NCI-H82 (cell line): ENCODE measurements at places on chromosomes 4 and X.

GRCh38 chr4:120703908-120704307, 218.6 kb downstream of the PRDM5 start:
- DNase-seq, result peak; percentile 2

DNA sequence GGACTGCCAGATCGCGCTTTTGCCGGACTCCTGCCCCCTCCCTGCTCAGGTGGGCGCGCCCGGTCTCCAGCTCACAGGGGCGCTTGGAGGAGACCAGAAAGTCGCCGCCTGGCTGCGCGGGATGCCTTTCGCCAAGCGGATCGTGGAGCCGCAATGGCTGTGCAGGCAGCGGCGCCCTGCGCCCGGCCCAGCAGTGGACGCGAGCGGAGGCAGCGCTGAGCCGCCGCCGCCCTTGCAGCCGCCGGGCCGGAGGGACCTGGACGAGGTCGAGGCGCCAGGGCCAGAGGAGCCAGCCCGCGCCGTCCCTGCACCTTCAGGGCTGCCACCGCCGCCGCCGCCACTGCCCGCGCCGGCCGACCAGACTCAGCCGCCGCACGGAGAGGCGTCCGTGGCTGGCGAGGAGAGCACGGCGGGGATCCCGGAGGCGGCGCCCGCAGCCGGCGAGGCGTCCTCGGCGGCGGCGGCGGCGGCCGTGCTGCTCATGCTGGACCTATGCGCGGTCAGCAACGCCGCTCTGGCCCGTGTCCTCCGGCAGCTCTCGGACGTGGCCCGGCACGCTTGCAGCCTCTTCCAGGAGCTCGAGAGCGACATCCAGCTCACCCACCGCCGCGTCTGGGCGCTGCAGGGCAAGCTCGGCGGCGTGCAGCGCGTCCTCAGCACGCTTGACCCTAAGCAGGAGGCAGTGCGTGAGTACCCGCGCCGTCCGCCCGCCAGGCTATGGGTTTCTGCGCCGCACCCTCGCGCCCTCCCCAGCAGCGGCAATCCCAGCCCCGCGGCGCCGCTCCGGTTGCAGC, 834 bp downstream of the NHS start:
- peak; percentile 34 for DNase-seq

- DNase-seq, result no peak
Measured at GRCh38 chr4:69656653-69657158, 3.7 kb upstream of the UGT2A1 start.

DNA sequence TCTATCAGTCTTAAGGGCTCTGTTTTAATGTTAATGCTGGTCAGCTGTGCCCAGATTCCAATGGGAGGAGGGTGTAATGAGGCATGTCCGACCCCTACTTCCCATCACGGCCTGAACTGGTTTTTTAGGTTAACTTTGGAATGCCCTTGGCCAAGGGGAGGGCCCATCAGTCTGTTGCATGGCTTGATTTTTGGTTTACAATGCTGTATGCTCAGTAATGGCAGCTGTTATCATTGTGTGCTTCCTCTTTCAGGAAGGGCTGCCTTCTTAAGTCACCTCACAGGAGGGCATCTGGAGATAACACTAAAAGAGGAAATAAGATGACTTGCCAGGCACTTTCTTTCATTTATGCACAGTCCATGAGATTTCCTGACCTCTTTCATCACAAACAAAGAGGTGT, 36.3 kb downstream of the ATXN3L start:
- no peak for DNase-seq

- peak; percentile 46 for DNase-seq
Measured at GRCh38 chr4:3871181-3871852, 105.1 kb downstream of the ADRA2C start.

- no peak for DNase-seq
Measured at GRCh38 chr4:2356123-2357069, 62.0 kb downstream of the ZFYVE28 start.

GRCh38 chr4:160818571-160818970, 1345.2 kb downstream of the FSTL5 start:
- no peak for DNase-seq

DNA sequence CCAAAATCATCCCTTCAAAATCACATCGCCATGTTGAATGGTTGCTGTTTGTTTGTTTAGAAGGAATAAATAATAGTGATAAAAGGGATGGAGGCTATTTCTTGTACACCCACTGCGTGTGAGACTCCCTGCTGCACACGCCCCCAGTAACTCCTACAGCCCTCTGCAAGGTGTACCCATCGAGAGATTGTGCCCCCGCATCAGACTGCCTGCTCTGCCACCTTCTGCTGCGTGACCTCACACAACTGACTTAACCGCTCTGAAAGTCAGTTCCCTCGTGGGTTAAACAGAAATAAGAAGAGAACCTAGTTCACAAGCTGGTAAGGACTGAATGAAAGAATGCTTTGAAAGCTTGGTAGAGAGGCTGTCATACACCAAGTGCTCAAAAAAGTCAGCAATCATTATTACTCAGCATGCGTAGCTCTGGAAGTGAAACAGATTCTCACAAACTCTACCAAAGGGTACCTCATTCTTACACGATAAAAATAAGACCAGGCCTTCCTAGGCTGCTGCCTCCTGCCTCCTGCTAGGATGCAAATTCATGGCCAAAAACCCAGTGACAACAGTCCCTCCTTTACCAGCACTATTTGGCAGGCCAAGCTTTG, 147.1 kb downstream of the CPEB2 start:
- DNase-seq, result no peak

GRCh38 chrX:10709276-10709675, 88.9 kb upstream of the MID1 start:
- DNase-seq, result no peak

DNA sequence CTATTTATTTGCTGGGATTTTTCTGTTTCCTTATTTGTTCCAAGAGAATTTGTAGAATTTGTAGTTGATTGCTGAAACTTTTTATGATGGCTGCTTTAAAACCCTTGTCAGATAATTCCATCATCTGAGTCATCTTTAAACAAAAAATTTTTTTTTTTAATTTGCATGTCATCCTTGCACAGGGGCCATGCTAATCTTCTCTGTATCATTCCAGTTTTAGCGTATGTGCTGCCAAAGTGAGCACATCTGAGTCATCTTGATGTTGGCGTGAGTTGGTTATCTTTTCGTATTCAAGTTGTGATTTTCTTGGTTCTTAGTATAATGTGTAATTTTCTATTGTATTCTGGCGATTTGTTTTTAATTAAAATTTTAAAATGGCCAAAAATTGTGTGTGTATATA, 18.7 kb upstream of the ZNF157 start:
- no peak for DNase-seq

- no peak for DNase-seq
Measured at GRCh38 chr4:48051078-48051477, 34.5 kb downstream of the NIPAL1 start.

GRCh38 chrX:9403374-9403773, 61.5 kb upstream of the TBL1X start:
- DNase-seq, result no peak

DNA sequence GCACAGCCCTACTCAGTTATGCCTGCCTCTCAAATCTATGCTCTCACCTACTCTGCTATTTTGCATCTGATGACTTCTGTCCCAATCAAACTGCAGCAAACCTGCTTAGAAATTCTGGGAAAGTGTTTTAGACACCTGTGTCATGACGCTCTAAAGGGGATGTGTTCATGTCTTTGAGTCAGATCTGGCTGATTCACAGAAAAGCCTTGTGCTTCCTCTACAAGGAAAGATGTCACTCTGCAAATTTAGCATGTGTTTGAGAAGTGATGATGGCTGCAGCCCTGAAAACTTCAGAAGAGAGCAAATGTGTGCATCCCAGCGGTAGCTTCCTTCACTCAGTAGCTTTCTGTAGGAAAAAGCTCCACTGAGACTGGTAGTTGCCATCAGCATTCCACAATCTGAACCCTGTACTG, 235.4 kb downstream of the MGST2 start:
- DNase-seq, result no peak

DNA sequence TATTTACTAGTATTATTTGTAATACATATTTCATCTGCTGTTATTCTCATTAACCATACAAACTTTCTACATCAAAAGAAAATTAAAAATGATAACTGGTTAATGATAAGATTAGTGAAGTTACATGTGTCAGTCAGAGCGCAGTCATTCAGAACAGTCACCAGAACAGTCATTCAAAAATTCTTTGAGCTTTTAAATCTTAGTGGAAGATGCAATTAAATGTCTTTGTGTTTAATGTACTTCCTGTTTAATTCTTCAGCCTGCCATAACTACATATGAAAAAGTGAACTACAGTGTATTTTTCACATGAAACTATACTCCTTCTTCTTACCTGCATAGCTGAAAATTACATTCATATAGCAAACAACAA, 179.7 kb upstream of the NDST4 start:
- no peak for DNase-seq

DNA sequence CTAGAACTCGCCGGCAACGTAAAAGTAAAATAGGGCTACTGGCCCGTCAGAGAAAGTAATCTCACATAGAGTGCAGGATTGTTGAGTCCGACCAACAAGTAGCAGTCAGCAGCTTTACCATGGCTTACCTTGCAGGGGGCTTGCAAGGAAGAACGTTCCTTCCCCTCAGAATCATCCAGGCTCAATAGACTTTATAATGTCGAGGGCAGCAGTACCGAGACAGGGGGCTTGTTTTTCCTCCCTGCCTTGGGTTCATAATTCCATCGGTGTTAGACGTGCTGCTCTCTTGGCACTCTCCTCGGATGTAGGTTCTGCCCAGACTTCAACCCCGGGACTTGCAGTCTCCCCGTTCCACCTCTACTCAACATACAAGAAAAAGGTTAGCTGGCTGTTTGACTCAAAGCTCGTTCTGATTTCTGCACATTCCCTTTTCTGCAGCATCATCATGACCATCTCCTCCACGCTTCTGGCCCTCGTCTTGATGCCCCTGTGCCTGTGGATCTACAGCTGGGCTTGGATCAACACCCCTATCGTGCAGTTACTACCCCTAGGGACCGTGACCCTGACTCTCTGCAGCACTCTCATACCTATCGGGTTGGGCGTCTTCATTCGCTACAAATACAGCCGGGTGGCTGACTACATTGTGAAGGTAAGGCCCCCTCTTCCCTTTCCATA, 1.5 kb downstream of the SLC10A4 start:
- peak; percentile 51 for DNase-seq

DNA sequence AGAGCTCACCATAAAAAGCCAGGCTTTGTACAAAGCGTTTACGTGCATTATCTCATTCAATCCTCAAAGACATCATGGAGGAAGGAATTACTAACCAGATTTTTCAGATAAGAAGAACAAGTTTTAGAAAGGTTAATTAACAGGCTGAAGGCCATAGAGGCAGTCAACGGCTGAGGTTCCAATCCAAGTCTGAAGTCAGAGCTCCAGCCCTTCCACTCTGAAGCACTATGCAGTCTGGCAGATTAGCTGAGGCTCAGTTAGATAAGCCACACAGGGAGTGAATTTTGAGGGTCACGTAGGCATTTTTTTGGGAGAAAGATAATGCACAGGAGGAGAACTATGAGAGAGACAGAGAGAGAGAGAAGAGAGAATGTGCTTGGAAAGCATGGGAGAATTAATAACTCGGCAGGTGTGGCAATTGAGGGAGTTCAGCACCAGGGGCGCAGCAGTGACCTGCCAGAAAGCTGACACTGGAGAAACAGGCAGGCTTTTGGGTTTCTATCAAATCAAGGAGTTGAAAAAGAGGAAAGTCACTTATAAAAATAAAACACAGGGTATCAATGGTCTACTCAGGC, 116.5 kb upstream of the NAP1L5 start:
- DNase-seq, result no peak

DNA sequence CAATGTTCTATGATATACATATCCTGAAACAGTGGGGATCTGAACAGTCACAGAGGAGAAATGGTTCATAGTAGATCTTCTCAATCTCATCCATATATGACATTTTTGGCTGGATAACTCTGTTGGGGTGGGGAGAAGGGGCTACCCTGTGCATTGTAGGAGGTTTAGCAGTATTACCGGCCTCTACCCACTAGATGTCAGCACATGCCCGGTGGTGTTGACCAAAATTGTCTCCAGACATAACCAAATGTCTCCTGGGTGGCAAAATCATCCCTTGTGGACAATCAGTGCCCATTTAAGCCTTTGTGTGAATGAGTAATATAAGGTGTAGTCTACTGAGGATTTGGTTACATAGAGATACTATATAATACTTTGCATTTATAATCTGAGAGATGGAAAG, 89.9 kb downstream of the PLS3 start:
- peak; percentile 75 for DNase-seq

GRCh38 chr4:144862210-144862609, 216.3 kb downstream of the HHIP start:
- no peak for DNase-seq

GRCh38 chr4:174120446-174121295, 162.8 kb downstream of the FBXO8 start:
- peak; percentile 60 for DNase-seq

DNA sequence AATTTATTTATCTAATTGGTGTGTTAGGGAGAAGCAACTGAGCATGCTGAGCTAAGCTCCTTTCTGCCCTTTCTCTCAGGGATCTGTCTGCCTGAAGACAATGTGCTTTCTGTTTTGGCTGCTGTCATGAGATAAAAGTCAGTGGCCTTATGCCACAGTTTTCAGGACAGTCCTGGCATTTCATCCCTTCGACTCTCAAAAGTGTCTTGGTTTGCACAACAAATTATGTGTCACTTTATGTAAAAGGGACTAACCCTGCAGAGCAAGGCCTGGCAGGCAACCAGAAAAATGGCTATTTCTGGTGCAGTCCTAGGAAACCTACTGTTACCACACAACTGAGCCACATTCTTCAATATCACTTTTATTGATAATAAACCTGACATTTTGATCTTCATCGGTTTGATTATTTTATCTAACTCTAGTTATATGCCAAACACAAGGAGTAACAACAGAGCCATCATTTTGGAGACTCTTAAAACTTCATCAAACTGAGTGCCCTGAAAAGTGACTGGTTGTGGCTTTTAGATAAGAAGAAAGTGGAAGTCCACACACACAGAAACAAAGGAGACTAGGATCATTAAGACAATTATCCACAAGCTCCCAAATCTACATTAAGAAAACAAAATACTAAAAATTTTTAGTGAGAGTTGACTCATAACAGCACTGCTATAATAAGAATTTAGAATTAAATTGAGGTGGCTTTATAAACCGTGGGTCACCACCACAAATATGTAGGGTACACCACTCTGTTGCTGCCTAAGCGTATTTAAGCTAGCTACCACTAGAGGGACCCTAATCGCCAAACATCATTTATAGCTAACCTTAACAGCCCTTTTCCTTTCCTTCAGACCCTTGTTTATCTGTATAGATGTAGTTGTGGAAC, 95.9 kb upstream of the PTPN13 start:
- peak; percentile 82 for DNase-seq

DNA sequence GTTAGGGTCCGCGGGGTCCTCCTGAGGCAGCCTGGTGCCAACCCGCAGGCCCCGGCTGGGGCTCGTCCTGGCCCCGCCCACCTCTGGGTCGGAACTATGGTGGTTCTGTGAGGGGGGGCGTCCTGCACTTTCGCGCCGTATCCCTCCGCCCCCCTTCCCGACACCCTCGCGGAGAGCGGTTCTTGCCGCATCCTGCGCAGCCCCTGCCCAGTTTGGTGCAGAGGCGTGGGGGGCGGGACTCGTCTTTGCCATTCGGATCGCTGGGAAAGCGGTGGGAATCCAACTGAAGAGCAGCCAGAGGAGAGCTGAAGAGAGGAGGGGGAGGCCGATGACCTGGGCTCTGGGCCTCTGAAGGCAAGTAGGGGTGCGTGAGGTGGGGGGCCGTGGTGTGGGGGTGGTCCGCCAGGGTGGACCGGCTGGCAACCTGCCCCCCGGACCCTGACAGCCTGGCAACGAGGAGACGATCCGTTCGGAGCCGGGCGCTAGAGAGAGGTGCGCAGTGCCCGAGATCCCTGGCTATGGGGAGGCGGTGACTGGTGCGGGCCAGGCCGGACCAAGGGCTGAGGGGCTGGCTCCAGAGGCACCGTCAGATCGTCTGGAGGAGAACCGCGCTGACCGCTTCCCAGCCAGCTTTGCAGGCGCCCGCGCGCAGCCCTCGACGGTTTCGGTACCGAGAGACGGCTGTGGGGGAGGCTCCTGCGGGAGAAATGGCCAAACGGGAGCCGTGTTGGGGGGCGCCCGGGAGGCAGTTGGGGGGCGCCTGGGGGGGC, at the start of gene GPRASP1:
TSS of gene GPRASP1 (plus strand) at position 242 of the 770 bp plus-strand sequence. CDS start 2,431 bp downstream, outside the sequence.
- peak; percentile 55 for DNase-seq
